ENCODE measurements at places on chromosomes 11 and 22.

DNA sequence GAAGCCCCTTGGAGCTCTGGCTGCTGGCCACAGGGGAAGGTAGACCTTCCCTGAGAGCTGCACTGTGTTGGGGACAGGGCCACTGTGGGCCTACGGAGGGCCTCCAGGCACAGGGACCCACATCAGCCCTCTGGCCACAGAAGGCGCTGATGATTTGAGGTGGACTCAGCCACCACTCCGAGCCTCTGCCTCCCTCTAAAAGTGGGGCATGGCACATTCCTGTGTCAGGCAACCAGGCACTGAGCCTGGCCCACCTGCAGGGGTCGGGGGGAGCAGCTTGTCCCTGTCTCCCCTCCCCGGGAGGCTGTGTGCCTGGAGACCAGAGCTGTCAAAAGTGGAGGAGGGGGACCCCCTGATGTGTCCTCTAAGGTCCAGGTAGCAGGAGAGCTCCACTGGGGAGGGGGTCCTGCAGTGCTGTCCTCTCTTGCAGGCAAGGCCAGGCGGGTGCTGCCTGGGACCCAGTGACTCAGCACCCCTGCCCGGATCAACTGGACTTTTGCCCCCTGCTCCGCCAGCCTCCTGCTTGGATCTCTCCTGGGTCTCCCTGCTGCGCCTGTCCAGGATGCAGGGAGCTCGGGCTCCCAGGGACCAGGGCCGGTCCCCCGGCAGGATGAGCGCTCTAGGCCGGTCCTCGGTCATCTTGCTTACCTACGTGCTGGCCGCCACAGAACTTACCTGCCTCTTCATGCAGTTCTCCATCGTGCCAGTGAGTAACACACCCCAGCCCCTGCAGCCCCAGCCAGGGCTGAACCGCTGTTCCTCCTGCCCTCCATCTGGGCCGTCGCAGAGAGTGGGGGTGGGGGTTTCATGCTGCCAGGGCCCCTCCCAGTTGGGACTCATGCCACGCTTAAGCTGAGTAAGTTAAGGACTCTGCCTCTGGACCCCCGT, 17.5 kb upstream of the CDKN1C start:
- DNase-seq: no peak

DNA sequence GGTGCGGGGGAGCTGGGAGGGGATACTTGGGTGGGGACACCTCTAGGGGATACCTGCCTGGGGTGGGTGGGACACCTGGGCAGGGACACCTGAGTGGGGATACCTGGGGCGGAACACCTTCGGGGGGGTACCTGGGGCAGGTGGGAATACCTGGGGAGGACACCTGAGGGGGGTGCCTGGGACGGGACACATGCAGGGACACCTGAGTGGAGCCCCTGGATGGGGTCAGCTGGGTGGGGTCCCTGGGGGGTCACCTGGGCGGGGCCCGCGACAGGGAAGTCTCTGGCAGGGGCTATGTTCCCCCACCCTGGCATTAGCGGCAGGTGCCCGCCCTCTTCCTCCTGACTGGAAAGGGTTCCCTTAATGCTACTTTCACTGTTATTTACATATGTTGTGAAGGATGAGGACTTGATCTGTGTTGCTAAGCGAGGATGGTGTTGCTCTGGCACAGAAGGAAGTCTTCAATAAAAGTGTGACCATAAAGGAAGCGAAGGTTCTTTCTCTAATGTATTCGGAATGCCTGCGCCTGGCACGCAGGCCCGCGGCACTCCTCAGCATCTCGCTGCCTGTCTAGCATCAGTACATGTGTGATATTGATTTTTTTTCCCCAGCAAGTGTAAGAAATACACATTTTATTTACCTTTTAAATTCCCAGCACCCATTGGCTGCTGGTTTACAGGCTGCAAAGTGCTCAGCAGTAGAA, 801.7 kb downstream of the BRD1 start:
- no peak for DNase-seq

- no peak for DNase-seq
These were observed 53.9 kb upstream of the TBCEL start for GRCh38 chr11:120969993-120970392.

GRCh38 chr11:70624598-70624993, 226.3 kb downstream of the CTTN start:
- no peak for DNase-seq

GRCh38 chr22:17575681-17576080, 12.4 kb downstream of the SLC25A18 start:
- DNase-seq: no peak

GRCh38 chr11:26090651-26091050, 241.3 kb upstream of the ANO3 start:
- no peak for DNase-seq

DNA sequence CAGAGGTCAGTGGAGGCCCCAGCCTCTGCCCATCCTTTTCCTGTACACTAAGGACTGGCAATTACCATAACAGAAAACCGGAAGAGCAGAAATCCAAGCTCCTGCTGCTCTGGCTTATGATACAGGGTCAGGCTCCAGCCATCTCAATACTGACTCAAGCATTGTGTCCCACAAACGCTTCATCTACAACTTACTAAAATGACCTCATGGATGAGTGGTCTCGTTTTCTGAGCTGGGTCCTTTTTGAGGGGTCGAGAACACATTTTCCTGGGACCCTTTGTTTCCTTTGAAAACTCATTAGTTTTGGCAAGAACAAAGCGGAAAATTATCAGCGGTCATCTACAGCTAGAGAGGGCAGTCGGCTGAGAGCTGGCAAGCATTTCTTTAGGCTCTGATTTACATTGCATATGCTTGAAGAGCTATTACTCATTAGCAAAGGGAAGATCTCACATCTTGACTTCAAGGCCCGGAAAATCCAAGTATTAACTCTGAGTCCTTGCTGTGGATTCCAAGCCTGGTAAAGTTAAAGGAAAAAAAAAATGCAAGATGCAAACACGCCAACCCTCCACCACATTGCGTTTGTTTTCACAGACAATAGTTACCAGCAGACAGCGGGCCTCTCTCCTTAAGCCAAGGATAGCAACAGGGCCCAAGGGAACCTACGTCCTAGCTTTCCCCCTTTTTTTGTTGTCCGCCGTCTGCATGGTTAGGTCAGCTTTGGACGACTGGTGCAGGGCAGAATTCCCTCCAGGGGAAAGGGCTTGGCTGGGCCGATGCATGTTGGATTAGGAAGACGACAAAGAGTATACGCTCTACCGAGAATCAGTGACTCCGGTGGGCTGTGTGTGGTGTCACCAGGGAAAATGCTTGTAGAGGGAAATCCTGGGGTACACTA, 1.8 kb downstream of the TESMIN start:
- no peak for DNase-seq

DNA sequence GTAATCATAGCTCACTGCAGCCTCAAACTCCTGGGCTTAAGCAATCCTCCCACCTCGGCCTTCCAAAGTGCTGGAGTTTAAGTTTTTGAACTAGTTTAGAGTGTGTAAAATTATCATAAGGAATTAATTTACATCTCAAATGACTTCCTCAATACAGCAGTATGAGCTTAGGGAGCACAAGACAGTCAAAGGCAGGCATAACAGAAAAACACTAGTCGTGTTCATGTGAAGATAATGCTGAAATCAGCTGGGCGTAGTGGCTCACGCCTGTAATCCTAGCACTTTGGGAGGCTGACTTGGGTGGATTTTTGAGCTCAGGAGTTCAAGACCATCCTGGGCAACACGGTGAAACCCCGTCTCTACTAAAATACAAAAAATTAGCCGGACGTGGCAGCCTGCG, 25.8 kb downstream of the YDJC start:
- no peak for DNase-seq

DNA sequence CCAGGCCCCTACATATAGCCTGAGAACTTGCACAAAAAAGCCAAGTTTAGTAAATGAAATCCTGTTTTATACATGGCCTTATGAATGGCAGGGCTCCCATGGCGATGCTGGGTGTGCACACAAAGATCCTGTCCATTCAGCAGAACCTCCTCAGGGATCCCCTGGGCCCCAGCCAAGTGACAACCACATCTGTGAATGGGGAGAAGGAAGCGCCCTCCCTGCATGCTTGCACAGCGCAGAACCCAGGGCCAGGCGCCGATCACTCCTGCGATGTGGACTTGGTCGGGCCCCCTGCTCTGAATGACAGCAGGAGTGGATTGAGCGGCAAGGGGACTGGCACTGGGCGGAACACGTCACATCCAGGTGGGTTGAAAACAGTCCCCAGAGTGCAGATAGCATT, 4.5 kb upstream of the CDC42EP2 start:
- DNase-seq: no peak

DNA sequence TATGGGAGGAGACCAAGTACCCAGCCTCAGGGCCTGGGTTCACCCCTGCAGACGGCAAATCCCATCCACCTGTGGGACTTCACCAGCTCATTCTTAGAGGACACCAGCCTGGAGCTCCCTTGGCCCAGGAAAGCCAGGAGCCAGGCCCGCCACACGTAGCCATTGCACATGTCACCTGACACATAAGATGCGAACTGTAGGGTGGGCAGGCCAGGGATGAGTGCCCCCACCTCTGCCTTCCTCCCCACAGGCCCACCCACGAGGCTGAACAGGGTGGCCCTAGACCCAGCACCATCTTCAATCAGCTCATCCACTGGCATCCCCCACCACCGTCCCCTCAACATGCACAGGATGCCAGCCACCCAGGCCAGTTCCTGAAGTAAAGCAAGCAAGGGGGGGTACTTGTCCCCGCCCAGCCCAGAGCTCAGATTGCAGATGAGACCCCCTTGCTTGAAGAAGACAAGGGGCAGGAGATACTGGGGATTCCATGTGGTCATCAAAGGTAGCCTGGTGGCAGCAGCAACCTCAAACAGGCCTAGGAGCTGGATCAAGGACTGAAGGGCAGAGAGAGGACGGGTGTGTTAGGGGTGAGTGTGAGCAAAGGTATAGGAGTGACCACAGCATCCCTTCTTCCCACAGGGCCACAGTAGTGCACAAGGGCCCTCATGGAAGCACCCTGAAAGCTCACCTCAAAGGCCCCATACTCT, 45.6 kb downstream of the IGLL5 start:
- DNase-seq: no peak

GRCh38 chr11:33379947-33380346, 122.8 kb downstream of the HIPK3 start:
- DNase-seq: no peak

DNA sequence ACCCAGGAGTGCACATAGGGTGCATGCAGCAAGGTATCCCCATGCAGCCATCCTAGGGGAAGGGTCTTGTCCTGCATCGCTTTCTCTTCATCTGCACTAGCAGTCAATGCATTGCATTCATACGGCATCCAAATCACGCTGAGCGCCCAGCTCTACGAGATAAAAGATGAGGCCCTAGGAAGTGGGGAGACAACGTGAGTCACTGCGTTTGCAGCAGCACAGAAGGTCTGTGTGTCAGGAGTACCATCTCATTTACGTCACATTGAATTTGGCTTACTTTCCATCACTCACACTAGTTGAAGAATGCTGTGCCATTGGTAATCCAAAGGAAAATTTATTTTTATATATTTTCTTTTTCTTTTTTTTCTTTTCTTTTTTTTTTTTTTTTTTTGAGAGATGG, 2.5 kb upstream of the ST14 start:
- DNase-seq: no peak
